ENCODE measurements at places on chromosomes 11 and 22. TPM values are rescaled to one million over a fixed set of nuclear protein-coding genes. Genes with fewer than 3 reads are reported as not detected.

The OR4A5 gene
- total RNA-seq: not detected

GRCh38 chr22:45997077-45997776 lies 20.3 kb upstream of the WNT7B start:
- DNase-seq: peak; percentile 75
- H3K4me1 ChIP-seq: peaks cover 9% of the 10 kb centered on the region
- peak overlapping the region; percentile 70 for H3K27ac ChIP-seq
- peak overlapping the region; percentile 34 for H3K4me3 ChIP-seq
- H3K36me3 ChIP-seq: no peaks in the 10 kb centered on the region

GRCh38 chr11:129709801-129710398 lies 105.7 kb upstream of the TMEM45B start:
- DNase-seq: no peak
- H3K27ac ChIP-seq: no peak overlapping the region
- H3K4me3 ChIP-seq: no peak overlapping the region
- H3K4me1 ChIP-seq: no peaks in the 10 kb centered on the region
- H3K36me3 ChIP-seq: no peaks in the 10 kb centered on the region

GRCh38 chr11:25981998-25982397 lies 349.9 kb upstream of the ANO3 start:
- no peak overlapping the region for H3K4me3 ChIP-seq
- no peaks in the 10 kb centered on the region for H3K27me3 ChIP-seq
- H3K27ac ChIP-seq: no peak overlapping the region
- H3K36me3 ChIP-seq: no peaks in the 10 kb centered on the region
- DNase-seq: no peak

The OR2AT4 gene
- not detected for total RNA-seq

- no peak for DNase-seq
- no peaks in the 10 kb centered on the region for H3K4me1 ChIP-seq
- no peak overlapping the region for H3K27ac ChIP-seq
- no peaks in the 10 kb centered on the region for H3K36me3 ChIP-seq
- no peak overlapping the region for H3K4me3 ChIP-seq
Observed at GRCh38 chr11:71467164-71467563, 14.2 kb downstream of the NADSYN1 start.

- no peak overlapping the region for H3K4me3 ChIP-seq
- H3K4me1 ChIP-seq: no peaks in the 10 kb centered on the region
- no peak for DNase-seq
- H3K27me3 ChIP-seq: no peaks in the 10 kb centered on the region
- no peaks in the 10 kb centered on the region for H3K36me3 ChIP-seq
Observed at GRCh38 chr22:33747029-33747428, 173.2 kb downstream of the LARGE1 start.

DNA sequence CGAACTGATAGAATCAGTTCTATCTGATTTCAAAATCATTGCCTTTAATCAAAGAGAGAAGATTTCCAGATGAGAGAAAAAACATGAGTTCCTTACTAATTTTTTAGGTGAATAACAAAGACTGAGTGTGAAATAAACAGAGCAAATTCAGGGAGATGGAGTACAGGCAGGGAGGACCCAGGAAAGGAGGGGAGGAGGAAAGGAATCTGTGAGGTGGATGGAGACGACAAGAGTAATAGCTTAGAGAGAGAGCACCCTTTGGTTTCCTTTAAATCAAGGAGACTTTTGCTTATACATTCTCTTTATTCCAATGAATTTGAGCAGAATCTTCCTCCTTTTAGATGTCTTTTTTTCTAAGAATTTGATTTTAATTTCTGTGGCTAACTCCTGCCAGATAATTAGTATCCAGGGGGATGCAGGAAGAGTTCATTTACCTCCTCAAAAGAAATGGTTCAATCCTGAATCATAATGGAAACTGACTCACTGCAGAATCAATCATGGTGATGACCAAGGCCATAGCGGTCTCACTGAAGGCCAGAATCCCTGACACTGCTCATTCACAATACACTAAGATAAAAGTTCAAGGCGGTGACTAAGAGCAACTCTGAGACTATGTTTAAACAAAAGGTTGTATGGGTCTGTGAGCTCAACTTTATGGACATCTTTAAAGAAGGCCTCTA lies 234.0 kb upstream of the ZC3H12C start:
- DNase-seq: no peak
- no peaks in the 10 kb centered on the region for H3K27me3 ChIP-seq
- no peak overlapping the region for H3K27ac ChIP-seq
- H3K4me3 ChIP-seq: no peak overlapping the region
- H3K36me3 ChIP-seq: no peaks in the 10 kb centered on the region
- no peaks in the 10 kb centered on the region for H3K4me1 ChIP-seq

The CBLIF gene
- total RNA-seq: not detected

DNA sequence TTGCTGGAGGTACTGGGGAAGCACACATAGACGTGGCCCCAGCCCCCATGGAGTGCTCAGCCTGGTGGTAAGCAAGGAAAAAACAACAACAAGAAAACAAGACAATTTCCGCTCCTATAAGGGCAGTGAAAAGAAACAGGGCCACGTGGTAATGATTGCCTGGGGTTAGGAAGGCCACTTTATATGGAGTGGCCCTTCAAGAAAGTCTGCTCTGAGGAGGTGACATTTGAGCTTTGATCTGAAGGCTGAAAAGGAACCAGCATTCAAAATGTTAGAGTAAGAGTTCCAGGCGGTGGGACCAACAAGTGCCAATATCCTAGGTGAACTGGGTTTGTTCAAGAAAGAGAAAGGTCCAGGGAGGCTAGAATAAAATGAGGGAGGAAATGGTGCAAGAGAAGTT lies 87.6 kb downstream of the SCN3B start:
- no peak overlapping the region for H3K4me3 ChIP-seq
- no peaks in the 10 kb centered on the region for H3K4me1 ChIP-seq
- no peak overlapping the region for H3K27ac ChIP-seq
- H3K36me3 ChIP-seq: no peaks in the 10 kb centered on the region

DNA sequence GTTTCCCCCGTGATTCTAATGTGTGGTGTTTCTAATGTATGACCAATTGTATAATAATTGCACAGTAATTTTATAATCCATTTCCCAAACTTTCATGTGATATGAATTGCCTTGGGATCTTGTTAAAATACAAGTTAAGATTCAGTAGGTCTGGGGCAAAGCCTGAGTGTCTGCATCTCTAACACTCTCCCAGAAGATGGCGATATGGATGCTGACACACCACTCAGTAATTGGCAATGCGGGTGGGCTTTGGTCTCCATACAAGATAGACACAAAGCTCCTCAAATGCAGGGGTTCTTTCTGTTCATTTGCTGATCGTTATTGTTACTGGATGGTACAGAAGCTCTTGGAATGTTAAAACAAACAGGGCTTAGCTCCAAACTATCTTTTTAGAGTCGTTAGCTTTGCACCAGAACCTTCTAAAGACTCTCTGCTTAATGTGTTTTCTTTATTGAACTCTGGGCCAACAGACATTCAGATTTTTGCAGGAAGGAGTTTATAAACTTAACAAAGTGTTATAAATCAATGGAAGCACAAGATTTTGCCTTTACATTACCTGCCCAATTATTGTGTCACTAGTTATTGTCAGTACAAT lies 45.4 kb upstream of the ANO3 start:
- H3K36me3 ChIP-seq: no peaks in the 10 kb centered on the region
- no peaks in the 10 kb centered on the region for H3K4me1 ChIP-seq
- DNase-seq: no peak
- no peak overlapping the region for H3K27ac ChIP-seq
- no peak overlapping the region for H3K4me3 ChIP-seq

The OPCML gene
- total RNA-seq: not detected
